ENCODE measurements at places on chromosomes 4 and X.
A peak's percentile ranks its signal among the peaks of the same experiment; 100 is the strongest.

DNA sequence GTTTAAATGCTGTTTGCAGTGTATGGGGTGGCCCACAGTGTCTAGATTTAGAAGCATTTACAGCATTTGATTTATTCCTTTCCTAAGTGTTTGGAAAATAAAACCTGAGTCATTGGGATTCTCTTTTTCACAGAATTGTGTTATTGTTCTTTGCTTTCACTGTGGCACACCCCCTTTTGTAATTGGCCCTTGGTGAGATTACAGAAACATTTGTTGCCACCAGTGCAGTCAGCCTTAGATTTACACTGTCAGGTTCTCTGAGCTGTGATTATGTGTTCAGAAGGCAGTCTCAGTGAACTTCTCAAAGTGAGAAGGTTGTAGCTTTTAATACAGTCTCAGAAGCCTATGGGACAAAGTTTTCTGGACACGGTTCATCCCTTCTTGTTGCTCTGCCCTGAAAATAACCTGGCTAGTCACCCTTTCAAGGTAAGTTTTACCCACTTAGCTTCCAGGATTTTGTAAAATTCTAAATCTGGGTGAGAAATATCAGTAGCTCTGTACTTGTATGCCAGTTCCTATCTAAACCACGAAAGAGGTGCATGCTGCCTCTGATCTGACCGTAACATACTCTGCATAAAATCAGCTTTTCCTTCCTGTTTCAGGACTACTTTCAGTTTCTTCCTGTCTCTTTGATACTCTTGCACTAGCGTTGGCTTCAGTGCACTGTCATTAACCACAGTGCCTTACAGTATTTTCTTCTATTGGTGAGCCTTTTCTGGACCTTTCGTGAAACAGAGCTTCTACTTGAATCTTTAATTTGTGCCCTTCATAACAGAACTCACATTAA lies 12.6 kb downstream of the RUFY3 start:
- peak; percentile 40 for DNase-seq

GRCh38 chrX:48520976-48521352 lies 644 bp upstream of the EBP start:
- peak; percentile 44 for DNase-seq

DNA sequence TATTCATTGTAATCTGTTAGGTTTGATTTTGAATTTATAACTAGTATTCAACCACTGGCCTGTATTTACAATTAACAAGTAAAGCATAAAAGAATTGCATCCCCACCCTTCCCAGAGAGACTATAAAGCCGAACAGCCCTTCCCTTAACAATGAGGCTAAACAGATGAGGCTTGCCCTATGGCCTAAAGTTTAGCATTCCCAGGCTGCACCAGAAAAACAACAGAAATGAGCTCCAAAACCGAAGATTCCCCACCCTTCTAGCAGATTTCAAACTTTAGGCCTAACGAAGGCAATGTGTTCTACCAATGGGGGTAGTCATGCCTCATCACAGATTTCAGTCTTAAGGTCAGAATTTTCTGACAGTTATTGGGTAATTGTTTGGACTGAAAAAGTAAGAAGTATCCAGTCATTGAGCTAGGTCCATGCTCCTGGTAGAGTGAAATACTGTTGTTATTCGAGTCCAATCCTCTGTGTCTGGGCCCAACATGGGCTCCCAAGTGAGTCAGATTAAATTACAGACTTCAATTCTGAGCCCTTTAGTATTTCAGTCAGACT lies 197.6 kb downstream of the ANTXR2 start:
- DNase-seq = no peak

DNA sequence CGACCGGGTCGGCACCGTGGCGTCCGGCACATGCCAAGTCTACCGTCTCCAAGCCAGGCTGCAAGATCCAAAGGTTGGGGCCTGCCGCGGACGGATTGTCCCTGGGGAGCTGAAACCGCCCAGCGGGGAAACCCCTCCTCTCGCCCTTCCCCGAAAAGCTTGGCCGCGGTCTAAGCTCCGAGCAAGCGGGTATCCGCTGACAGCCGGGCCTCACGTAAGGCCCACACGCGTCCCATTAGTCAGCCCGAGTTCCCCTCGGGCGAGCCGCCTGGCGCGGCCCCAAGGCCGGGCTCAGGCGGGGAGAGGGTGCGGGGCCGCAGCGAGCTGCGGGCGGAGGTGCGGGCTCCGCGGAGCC lies 6.8 kb upstream of the BCOR start:
- DNase-seq = peak; percentile 56

GRCh38 chr4:81828991-81829390 lies 357.3 kb upstream of the RASGEF1B start:
- no peak for DNase-seq

GRCh38 chr4:78704981-78705683 lies 71.0 kb upstream of the BMP2K start:
- DNase-seq = no peak

DNA sequence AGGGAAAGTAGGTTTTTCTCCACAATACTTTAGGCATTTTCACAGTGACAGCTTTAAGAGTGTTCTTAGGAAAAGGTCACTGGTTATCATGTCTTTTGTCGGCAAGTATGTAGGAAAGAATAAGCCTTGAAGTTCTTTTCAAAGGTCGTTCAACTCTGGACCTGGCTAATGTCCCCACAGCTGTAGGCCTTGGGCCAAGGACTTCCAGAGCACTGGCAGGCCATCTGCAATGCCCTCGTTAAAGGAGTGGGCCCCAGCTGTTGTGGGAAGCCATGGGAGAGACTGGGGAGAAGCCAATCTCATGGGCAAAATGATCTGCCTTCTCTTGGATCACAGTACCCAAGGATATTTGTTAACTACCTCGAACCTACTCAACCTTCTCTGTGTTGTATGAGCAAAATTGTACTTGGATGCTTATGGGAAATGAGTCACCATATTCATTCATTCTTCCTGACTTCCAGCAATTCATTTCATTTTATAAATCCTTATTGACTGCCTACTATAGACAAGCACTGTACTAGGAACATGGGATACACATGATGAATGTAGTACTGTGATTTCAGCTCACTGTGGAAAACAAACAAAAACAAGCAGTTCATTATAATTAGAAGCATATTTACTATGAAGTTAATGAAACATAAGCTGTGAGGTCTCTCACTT lies 141.1 kb upstream of the KIT start:
- no peak for DNase-seq

GRCh38 chrX:44480591-44480990 lies 62.1 kb downstream of the FUNDC1 start:
- no peak for DNase-seq

DNA sequence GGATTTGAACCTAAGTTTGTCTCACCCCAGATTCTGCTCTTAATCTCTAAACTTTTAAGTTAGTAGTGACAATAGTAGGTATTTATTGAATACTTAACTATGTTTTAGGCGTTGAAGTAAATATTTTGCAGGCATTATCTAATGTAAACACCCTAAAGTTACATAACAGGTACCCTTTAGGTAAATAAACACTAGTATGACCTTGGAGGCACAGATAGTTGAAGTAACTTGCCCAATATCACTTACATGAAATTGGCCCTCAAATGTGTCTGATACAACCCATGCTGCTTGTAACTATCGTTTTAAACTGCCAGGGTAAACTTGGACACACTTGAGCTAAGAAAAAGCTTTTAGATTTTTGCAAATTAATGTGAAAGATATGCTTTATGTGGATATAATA lies 3.0 kb downstream of the HPRT1 start:
- no peak for DNase-seq

DNA sequence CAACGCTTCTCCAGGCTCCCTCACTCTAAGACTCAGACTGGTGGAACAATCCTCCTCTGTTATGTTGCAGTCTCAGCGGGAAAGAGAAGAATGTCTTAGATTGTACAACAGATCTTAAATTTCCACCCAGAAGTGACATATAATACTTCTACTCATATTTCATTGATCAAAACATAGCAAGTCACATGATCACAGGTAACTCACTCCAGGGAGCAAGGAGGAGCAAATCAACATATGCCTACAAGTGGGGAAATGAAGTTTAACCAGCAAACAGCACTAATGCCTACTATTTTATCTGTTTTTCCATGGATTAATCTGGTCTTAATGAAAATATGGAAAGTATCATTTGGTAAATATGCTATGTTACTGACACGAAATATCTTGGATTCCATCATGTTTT lies 819.8 kb downstream of the CCSER1 start:
- no peak for DNase-seq

DNA sequence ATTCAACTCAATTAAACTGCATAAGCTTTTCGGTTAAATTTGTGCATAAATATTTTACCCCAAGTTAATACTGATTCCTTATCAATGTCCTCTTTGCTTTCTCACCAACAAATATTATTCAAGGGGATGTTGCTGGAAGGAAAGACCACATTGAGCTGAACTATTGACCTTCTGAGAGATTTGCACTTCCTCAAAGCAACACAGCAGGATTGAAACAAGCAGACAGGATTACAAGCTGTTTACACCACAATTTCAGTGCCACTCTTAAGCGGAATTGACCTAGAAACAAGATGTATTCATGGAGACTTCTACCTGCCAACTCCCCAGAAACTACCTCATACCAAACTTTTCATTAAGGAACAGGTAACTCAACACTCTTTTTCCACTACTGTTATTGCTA lies 96.5 kb upstream of the DUSP21 start:
- DNase-seq = no peak

Data from activated CD4-positive, alpha-beta memory T cell treated with anti-CD3 and anti-CD28 coated beads for 36 hours (primary cell).